ENCODE measurements at places on chromosomes 12 and 14.
A peak's percentile ranks its signal among the peaks of the same experiment; 100 is the strongest.

GRCh38 chr14:85991156-85991555 is 461.2 kb downstream of the FLRT2 start:
- DNase-seq: no peak

DNA sequence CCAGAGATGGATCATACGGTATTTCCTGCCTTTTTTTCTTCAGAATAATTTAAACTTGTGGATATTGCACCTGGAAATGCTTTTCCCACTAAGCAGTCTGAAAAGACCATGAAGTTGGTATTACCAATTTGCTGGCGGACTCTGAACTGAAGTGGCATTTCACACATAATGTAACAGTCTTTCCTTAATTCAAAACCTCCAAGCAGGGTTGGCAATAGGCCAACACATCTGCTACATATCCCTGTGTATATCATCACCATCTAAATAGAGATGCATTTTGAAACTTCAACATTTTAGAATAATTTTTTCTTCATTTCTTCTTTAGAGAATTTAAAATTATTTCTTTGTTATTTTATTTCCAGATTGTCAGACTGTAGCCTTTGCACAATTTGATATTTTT is 100.5 kb downstream of the TSPAN8 start:
- no peak for DNase-seq

- no peak for DNase-seq
Measured at GRCh38 chr14:38238332-38238731, 17.6 kb downstream of the CLEC14A start.

DNA sequence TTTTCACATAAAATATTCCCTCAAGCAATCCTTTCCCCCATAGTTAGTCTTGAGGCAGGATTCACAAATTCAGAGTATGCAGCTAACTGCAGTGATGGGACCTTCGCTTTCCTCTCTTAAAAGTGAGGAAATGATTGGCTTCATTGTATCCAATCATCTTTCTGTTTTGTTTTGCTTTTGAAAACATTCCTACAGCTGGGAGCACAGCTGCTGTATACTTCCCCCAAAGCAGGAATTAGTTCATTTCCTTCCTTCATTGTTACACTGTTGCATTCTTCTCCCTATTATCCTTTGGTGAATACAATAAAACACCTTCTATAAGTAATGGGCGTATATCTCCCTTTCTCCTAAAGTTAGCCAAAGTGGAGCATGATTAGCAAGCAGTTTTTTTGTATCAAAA is 9.4 kb upstream of the GAS2L3 start:
- DNase-seq: no peak

GRCh38 chr12:53676656-53677015 is 753 bp upstream of the ATP5MC2 start:
- DNase-seq: no peak

GRCh38 chr12:111635524-111635923 is 36.4 kb upstream of the ATXN2 start:
- DNase-seq: no peak

GRCh38 chr12:124386059-124386458 is 91.2 kb downstream of the RFLNA start:
- DNase-seq: no peak

GRCh38 chr14:26281280-26281998 is 316.4 kb downstream of the NOVA1 start:
- no peak for DNase-seq

DNA sequence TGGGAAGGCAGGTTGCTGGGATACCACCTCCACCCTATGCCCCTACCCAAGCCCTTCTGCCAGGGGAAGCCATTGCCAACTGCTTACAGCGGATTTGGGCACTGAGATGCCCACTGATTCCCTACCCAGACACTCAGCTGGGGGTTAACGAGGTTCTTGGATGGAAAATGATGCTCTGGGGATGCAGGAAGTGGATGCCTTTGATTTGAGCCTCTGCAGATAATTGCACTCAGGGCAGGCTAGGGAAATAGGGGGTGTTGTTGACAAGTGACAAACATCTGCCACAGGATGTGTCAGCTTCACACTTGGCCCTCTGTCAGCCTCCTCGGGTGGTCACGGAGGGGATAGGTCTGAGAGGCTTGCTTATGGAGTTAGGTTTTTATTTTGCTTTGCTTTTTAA is 57.4 kb downstream of the RPH3A start:
- no peak for DNase-seq

- no peak for DNase-seq
Measured at GRCh38 chr12:87953256-87953860, 75.8 kb downstream of the C12orf50 start.

DNA sequence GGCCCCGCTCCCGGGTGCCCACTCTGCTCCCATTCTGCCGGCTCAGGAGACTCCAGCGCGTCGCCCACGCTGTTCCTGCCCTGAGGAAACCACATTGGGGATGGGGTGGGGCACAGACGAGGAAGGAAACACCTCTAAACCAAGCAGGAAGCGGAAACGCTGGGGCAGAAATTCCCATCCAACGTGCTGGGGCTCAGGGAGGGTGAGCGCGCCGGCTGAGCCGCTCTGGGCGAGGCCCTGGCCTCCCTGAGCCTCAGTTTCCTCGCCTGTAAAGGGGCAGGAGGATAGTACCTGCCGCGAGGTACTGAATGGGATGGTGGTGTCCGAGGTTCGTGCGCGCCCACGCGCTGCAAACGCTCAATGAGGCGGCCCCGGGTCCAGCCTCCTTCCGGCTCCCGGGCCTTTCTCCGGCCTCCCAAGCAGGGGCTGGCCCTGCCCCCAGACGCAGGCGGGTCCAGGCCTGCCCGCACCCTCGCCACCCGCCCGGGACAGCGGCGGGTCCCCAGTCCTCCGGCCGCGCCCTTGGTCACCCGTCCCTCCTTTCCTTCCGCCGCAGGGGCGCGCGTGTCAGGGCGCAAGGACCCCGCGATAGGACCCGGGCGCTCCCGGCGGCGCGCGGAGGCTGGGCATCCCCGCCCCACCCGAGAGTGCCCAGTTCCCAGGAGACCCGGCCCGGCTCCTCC is 673 bp downstream of the BEGAIN start:
- no peak for DNase-seq

GRCh38 chr12:28034271-28034670 is 61.7 kb upstream of the PTHLH start:
- DNase-seq: no peak

GRCh38 chr12:104865080-104865479 is 93.0 kb downstream of the SLC41A2 start:
- DNase-seq: no peak

- DNase-seq: no peak
Measured at GRCh38 chr14:24430143-24430681, 458 bp downstream of the KHNYN start.

DNA sequence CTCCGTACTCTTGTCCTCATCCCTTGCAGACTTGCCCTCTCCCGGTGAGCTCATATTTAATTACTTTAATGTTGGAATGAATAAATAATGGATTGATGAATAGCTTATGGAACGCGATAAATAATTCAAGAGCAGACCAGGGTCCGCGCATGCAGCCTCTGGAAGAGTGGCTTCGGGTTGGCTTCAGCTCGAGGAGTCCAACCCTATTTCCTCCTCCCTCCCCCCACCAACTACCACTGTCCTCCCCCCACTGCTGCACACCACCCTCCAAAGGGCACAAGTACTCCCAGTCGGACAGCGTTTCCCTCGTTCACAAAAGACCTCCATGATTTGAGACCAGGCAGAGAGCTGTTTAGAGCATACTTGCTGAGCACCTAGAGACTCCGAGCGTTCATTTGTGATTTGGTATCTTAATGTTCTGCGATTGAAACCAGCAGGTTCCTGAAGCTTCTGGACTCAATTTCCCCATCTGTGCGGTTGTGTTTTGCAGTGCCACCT is 647 bp upstream of the SIX1 start:
- DNase-seq: no peak

DNA sequence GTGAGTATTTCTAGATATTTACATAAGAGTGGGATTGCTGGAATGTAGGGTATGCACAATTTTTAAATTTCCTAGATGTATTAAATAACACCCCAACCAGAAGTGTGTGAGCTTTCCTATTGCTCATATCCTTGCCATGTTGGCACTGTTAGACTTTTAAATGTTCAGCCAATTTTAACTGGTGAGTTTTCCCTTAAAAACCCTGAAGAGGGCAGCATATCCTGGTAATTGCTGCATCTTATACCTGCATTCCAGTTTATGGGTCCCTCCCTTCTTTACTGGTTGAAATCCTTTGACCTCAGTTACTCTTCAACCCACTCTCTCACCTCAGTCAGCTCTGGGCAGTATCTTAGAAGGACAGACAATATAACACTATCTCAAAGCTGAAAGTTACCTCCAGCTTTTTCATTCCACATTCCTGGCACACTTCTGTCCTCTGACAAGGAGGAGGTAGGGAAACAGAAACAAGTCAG is 270.6 kb downstream of the PAWR start:
- DNase-seq: no peak

- DNase-seq: no peak
Measured at GRCh38 chr12:104649217-104649824, 192.6 kb downstream of the CHST11 start.

DNA sequence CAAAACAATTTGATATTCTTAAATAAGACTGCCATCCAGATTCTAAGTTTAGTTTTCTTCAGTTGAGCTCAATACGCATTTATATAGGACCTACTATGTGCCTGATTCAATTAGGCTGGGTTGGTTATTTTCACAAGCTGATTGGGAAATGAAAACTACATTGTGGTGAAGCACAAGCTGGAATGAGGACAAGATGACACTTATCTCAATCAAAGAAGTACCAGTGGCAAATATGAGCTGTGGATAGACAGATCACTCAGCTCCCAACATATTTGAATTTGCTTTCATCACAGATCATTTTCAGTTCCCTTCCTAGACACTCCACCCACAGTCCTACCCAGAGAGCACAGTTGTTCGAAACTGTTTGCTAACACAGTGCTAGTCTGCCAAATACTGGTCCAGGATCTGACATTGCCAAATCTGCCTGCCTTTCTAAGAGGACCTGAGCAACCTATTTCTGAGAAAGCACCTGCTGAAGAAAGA is 74.7 kb downstream of the LLPH start:
- no peak for DNase-seq

GRCh38 chr14:64118892-64119291 is 175.3 kb downstream of the ESR2 start:
- DNase-seq: no peak

DNA sequence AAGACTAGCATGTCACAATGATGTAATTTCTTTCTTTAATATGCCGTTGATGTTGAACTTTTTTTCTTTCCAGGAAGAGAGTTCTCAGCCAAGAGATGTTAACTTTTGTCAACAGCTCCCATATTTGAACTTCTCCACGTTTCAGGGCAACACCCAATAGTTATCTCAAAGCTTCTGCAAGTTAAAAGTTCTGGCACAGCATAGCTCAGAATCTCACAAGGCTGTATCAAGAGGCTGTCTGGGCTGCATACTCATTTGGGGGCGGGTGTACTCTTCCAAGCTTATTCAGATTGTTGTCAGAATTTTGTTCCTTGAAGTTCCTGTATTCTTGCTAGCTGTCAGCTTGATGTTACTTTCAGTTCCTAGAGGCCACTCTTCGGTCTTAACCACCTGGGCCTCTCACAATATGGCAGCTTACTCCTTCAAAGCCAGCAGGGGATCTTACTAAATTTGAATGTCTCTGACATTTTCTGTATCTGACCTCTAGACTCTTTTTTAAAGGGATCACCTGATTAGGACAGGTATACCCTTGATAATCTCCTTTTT is 38.9 kb downstream of the KCNC2 start:
- no peak for DNase-seq

GRCh38 chr12:111389635-111390034 is 16.1 kb upstream of the SH2B3 start:
- no peak for DNase-seq

DNA sequence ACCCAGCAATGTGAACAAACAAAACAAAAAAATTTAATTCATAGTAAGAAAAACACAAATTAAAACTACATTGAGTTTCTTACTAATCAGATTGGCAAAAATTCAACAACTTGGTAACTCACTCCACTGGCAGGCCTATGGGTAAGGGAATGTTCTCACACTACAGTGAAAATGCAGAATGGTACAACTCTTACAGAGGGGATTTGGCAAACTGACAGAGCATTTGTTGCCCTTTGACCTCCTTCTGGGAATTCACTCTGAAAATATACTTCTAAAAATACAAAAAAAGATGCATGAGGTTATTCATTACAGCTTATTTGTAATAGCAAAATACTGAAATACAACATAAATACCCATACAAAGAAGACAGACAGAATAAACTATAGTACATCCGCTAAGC is 32.8 kb downstream of the ABCD2 start:
- no peak for DNase-seq

- no peak for DNase-seq
Measured at GRCh38 chr14:61454545-61454944, 133.2 kb downstream of the PRKCH start.

DNA sequence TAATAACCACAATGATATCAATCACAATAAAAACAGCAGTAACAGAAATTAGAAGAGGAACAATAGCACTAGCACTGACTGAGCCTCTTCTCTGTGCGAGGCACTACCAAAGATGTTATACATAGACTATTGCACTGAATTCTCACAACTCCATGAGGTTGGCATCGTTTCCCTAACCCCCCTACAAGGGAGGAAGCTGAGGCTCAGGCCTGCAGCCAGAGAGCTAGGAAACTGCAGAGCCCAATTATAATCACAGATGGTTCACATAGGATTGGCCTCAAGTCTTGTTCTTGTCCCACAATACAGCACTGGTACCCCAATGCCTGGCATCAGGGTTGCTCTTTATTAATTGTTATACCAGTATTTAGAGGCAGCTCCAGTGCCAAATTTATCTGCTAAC is 278.0 kb downstream of the CEP128 start:
- no peak for DNase-seq

DNA sequence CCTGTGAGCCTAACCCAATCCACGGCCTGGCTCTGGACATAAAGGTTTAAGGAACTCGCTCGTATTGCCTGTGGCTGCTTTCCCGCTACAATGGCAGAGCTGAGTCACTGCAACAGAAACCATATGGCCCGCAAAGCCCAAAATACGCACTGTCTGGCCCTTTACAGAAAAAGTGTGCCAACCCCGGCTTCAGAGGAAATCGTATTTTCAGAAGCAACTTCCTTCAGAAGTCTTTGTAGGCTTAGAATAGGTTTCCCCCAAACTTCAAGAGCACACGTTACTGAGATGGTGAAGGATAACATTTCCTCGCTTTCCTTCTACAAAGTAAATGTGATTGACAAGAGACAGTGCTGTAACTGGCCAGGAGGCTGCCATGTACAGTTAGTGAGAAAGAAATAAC is 34.8 kb upstream of the TESC start:
- peak; percentile 36 for DNase-seq

DNA sequence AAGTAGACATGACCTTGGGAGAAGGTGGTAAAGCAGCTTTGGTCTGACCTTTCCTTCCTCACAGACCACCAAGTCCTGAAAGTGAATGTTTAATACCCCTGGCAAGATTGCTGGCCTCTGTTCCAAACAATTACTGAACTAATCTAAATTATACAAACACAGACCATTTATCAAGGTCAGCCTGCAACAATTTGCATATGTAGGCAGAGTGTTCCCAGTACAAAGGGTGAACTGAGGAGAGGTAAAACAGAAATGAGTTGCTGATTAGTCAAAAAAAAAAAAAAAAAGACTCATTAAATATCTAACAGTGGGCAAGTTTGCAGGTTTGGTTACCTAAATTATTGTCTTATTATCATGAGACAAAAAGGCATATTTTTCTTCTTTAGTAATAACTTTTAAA is 506.5 kb downstream of the TMEM117 start:
- DNase-seq: no peak
